ENCODE measurements at places on chromosomes 6 and 20.

DNA sequence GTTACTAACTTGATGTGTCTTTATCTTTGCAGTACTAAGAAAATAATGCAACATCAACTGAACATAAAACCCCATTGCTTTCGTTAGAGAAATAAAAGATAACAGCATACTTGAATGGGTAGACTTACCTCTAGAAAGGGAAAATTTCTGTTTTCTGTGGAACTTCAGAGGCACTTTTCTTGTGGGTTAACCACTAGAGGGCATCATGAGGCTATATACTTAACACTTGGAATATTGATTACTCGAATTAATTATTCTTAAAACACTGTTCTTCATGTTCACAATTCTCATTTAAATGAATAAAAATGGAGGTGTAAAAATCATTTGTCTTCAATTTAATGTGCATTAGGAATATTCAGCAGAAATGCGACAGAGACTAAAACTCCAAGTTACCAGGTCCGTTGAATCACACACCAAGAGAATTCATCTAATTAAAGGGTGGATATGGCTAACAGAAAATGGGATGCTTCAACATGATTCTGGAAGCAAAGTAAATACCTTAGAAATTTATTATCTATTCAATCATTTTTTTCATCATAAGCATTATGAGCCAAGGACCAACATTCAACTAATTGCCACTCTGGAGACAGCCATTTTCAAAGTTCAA, 330.8 kb upstream of the PREP start:
- no peak for DNase-seq

GRCh38 chr6:16524380-16524707, 236.9 kb downstream of the ATXN1 start:
- DNase-seq = no peak

- no peak for DNase-seq
These were observed 19.0 kb downstream of the TTPAL start for GRCh38 chr20:44494681-44495080.

GRCh38 chr20:10994991-10995700, 321.3 kb upstream of the JAG1 start:
- DNase-seq = no peak

- no peak for DNase-seq
These were observed 895.2 kb upstream of the CITED2 start for GRCh38 chr6:140269591-140270165.

- no peak for DNase-seq
These were observed 265.9 kb downstream of the COL12A1 start for GRCh38 chr6:74939721-74940620.

GRCh38 chr6:155055729-155056128, 60.6 kb downstream of the TIAM2 start:
- no peak for DNase-seq

DNA sequence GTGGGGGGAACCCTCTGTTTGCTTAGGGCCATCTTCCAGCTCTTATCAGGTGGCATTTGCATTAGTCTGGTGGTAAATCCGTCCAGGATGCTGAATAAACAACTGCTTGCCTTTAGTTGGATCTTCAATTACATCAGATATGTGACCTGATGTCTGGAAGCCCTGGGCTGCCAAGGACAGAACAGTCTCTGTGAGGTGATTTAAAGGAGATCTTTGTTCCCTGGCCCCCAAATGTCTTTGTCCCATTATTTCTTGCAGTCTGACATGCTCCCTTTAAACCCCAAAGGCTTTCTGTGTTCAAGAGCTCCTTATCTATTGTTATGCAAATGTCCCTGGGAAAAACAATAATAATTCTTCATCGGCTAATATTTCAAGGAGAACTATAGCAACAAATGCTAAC, 84.6 kb upstream of the SPTLC3 start:
- no peak for DNase-seq

DNA sequence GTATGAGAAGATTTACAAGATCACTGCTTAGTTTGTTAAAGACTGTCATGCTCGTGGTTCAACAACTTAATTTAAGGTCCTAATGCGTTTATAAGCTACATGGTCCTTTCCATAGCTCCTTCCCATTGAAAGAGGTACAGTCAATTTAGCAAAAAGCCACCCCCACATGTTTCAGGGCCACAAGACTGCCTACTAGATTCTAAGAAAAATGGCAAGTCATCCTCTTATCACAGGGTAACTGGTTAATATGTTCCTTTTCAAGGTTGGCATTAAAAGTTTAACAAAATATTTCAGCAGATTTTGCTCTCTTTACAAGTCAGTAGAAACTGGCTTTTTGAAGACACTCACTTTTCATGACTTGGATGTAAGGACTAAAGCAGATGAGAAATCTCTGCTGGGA, 15.7 kb downstream of the GSTA3 start:
- no peak for DNase-seq

GRCh38 chr6:68710916-68711315, 75.8 kb downstream of the ADGRB3 start:
- DNase-seq = no peak

DNA sequence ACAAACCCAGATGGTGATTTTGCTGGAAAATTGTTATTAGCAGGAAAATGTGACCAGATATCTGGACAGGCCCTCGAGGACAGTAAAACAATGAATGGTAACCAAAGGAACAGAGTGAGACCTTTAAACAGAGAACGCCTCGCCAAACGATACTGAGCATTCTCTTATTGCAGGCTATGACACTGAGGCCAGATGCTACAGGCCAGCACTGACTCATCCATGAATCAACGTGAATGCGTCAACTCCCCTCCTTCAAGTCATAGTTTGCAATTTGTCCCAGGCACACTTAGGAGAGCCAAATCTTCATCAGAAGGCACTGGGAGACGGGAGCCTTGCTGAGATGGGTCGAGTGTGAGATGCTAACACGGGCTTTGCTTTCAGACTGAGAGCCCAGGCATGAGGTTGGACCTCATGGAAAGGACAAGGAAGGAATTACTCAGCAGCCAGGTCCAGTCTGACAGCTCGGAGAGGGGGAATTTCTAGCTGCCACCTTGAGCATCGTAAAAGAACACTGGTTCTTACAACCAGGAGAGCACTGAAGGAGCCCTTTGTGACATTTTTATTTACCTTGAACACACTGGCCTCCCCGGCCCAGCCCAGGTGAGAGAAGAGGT, 60.7 kb downstream of the BMP7 start:
- no peak for DNase-seq

DNA sequence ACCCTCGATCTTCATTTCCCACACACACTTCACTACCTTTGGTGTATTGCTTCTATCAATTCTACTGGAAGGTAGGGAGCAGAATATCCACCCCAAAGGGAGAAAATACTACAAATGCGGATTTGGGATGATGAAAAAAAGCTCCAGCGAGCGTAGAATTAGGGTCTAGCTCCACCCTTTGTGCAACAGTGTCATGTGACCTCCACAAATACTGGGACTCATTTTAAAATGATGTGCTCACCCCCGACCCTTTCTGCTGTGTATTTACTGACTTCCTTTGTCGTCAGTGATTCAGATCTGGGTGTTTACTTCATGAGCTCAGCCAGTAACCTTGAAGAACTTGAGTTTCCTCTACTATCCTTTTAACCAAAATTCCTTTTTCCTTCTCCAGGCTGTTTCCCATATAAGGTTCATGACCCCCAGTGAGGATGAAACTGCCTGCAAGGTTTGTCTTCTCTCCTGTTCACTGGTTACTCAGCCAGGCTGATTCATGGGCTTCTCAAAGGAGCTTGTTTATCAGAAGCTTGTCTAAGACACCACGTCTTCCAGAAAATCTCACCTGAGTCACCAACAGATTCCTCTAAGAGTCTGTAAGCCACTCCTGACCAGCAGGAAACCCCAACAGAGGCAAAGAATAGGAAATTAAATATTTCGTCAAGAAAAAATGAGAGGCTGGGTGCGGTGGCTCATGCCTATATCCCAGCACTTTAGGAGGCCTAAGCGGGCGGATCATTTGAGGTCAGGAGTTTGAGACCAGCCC, 39.6 kb upstream of the PAX1 start:
- DNase-seq = no peak

- no peak for DNase-seq
These were observed 3.8 kb upstream of the AFG1L start for GRCh38 chr6:108291091-108291490.

DNA sequence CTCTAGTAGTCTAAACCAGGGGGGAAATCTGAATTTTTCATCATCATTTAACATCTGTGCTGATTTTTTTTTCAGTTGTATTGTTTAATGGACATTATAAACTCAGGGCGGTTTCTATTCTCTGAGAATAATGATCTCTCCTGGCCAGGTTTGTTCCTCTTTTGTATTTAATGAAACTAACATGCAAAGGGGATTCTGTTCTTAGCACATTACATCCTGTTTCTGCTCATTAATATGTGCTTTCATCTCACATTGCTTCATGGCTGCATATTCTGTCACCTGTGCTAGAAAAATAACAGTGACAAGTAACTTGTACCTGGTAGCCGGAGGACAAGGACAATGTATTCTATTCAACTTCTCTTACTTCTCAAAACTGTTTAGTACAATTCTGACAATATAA, 806 bp downstream of the HLA-DOB start:
- DNase-seq = no peak

GRCh38 chr6:45922728-45923351, 92.8 kb downstream of the CLIC5 start:
- DNase-seq = peak; percentile 69

DNA sequence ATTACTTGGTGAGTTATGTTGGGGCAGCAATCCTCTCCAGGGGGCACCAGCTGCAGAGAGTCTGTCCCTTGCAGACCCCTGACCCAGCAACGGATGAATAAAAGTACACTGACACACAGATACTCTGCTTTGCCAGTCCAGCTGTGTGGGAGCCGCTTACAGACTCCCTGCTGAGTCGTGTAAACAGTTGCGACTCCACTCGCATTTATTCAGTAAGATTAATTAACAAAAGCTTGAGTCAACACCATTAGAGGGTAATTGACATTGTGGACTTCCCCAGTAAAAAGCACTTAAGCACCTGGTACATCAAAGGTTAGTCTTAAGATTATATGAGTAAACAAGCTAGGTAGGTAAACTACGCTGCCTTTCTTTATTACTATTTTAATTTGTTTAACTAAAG, 92.0 kb upstream of the TMEM181 start:
- no peak for DNase-seq

- no peak for DNase-seq
These were observed 53.5 kb downstream of the TBC1D7 start for GRCh38 chr6:13274707-13275434.

DNA sequence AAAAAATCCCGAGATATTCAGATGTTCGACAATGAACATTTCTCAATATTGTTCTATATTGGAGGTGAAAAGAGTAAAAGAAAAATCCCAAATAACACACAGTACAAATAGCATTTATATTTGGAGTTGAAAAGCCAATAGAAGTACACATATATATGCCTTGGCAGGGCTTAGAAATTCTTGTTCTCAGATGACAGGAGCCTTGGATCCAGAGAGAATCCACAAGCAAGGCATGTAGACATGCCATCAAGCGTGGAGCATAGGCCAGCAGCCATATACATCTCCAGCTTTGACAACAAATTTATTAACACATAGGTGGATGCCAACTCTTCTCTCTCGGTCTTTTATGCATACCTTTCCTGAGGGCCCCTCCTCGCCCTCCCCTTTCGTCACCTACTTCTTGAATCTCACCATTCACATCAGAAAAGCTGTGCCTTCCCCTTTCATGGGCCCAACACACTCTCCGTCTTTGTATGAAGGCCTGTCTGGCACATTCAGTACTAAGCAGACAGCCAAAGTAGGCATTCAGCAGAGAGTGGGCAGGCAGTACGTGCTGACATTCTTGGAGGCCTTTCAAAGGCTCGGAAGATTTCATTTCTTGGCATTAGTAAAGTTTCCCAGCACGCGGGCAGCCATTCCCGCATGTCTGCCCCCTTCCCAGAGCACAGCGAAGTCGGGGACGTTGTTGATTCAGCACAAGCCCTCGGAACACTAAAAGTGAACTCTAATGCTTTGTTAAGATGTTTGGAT, 18.2 kb downstream of the NEDD9 start:
- no peak for DNase-seq

- no peak for DNase-seq
These were observed 763 bp downstream of the TMEM14A start for GRCh38 chr6:52671676-52672075.

DNA sequence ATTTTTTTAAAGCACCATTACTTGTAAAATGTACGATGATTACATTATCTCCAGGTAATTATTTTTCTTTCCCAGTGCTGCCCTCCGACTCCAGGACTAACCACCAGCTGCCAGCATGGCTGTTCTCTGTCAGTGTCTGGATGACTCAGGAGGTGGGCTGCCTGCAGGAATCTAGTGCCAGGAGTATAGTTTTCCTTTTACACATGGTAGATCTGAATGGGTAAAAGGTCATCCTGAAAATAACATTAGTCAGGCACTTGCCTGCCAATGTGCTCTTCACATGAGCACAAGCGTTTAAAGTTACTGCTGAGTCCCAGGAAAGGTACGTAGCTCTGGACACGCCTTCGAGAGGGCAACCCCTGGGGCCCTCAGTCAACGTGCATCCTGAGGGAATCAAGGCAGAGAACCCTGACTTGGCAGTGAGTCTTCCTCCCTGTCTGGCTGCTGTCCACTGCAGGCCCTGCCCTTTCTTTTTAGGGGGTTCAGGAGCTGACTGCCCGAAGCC, 2.4 kb downstream of the DYNLT1 start:
- peak; percentile 49 for DNase-seq

DNA sequence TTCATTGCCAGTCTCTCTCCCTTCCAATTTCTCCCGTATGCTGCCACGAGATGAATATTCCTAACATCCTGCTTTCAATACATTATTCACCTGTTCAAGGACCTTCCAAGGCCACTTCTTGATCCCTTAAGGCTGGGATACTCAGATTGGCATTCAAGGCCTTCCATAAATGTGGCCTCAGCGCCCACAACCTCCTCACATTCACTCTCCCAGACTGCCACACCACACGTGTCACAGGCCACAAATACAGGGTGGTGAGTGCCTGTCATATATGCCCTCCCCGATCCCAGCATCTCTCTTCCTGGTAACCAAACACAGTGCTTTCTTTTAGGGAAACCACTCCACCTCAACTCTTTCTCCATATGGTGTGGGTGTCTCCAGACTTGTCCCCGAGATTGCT, 55.5 kb downstream of the TTI1 start:
- no peak for DNase-seq

DNA sequence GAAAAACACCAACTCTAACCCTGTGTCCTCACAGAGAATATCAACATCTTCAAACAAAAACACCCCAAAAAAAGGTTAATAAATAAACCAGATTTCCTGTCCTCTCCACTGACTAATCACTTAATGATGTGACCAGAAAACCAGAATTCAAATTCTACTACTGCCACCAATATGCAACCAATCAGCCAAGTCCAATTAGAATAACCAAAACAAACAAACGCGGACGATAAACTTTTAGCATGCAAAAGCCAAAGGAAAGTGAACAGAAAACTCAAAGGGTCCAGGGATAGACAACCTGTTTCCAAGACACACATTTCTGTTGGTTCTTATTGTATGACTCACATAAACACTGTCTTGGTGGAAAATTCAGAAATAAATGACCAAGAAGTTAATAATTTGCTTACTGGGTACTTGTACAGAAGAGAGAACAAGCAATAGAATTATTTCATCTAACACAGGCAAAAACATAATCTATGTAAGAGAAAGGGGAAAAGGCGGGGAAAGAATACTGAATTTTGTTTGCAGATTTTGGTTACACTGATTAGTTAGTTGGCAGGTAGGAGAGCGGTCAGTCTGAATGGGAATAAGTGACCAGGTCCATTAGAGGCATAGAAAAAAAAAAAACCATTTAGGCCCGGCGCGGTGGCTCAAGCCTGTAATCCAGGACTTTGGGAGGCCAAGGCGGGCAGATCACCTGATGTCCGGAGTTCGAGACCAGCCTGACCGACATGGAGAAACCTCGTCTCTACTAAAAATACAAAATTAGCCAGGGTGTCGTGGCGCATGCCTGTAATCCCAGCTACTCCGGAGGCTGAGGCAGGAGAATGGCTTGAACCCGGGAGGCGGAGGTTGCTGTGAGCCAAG, 34.1 kb downstream of the HFE start:
- no peak for DNase-seq

Data from amniotic stem cell (primary cell).